ENCODE measurements at places on chromosomes 7 and 10. TPM values are rescaled to one million over a fixed set of nuclear protein-coding genes. Genes with fewer than 3 reads are reported as not detected.

DNA sequence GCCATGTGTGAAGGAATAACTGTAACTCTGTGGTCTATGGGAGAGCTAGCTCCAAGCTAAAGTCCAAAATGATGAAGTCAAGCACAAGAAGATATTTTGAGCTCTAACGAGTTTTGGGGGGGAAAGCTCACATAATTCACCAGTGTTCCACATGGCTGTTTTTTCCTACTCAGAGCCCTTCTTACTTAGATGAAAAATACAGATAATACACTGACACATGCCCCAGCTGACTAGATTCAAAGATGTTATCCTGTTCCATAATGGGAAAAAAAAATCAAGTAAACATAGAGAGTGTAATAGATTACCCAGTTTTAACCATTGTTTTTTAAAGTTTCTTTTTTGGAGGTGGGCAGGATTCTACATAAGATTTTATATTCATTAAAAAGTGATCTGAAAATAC, 86.6 kb downstream of the PRLHR start:
- DNase-seq, result no peak

GRCh38 chr7:15856311-15856710, 169.8 kb upstream of the MEOX2 start:
- no peak for DNase-seq

DNA sequence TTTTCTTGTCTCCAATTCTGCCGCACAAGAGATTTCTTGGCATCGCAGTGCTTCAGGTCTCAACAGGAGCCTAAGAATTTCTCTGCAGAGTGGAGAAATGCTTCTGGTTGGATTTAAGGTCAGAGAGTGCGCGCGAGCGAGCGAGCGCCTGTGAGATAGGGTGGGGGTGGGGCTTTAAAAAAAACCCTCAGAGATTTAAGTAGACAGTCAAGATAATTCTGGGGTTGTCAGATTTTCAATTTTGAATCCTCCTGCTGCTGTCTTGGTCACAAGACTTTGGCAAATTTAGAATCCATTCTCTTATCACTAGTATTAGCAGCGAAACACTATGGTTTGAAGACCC, 49.7 kb downstream of the CPEB3 start:
- no peak for DNase-seq

GRCh38 chr10:114412907-114413797, 8.8 kb upstream of the AFAP1L2 start:
- DNase-seq, result no peak

GRCh38 chr7:51340029-51340838, 23.6 kb upstream of the COBL start:
- no peak for DNase-seq

GRCh38 chr10:133030781-133031180, 56.9 kb upstream of the ADGRA1 start:
- no peak for DNase-seq

DNA sequence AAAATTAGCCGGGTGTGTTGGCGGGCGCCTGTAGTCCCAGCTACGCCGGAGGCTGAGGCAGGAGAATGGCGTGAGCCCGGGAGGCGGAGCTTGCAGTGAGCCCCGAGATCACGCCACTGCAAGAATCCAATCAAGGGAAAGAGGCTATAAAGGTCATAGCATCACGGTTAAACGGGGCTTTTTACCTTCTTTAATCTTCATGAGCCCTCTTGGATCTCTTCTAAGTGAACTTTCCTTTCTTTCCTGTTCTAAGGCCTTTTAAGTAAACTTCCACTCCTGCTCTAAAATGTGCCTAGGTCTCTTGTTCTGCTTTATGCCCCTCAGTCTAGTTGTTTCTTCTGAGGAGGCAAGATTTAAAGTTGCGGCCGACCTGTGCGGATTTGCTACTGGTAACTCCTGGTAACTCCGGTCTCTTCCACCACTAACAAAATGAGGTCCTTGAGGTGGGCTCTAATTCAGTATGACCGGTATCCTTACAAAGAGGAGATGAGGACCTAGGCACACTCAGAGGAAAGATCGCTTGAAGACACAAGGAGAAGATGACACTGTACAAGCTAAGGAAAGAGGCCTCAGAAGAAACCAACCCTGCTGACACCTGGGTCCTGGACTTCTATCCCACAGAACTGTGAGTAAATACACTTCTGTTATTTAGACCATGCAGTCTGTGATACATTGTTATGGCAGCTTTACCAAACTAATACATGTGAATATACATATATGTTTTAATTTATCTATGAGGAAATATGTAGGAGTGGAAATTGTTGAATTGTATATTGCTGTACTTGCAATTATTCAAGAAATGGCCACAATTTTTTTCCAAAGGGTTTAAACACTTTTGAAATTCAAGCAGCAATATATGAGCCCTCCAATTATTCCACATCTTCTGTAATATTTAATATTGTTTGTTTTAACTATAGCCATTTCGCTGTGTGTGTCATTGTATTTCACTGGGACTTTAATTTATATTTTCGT, 331.5 kb upstream of the CNTNAP2 start:
- no peak for DNase-seq

GRCh38 chr7:111324228-111324627, 233.3 kb downstream of the LRRN3 start:
- no peak for DNase-seq

GRCh38 chr10:89042562-89042961, 52.0 kb downstream of the FAS start:
- DNase-seq, result no peak

DNA sequence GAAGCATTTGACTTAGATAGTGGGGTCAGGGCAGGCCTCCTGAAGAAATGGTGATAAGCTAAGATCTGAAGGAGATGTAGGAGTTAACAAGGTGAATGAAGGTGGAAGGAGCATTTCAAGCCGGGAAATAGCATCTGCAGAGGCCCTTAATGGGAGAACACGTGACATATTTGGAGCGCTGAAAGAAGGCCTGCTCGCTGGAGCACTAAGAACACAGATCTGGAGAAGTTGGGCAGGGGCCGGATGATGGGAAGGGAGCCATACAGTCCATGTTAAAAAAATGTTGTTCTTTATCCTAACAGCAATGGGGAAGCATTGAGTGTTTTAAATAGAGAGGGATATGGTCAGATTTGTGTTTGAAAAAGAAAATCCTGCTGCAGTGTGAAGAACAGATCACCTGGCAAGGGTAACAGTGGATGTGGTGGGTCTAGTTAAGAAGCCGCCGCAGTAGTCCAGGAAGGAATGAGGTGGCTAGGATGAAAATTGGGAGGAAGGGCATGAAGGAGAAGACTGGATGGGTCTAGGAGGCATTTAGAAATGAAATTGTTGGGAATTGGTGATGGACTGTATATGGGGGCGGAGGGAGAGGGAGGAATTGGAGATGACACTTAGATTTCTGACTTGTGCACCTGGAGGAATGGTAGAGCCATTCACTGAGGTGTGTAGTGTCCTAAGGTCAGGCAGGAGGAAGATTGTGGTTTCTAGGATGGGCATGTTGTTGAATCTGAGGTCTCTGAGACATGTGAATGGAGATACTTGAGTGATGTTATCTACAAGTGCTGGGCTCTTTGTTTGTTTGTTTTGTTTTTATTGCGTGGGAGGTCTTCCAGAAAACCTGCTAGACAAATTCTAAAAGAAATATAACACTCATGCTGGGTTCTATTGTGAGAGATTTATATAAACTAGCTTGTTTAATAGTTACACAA, 58.4 kb downstream of the MET start:
- no peak for DNase-seq

- no peak for DNase-seq
Observed at GRCh38 chr10:87868277-87868676, 4.9 kb downstream of the PTEN start.

DNA sequence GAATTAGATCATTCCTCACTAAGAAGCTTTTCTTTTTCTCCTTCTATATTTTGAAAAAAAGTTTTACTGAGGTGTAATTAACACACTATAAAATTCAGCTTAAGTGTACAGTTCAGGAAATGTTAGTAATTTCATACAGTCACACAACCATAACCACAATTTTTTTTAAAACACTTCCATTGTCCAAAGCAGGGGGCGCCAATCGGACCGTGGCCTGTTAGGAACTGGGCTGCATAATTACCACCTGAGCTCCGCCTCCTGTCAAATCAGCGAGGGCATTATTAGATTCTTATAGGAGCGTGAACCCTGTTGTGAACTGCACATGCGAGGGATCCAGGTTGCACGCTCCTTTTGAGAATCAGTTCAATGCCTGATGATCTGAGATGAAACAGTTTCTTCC, 427.1 kb downstream of the TFEC start:
- DNase-seq, result no peak

- no peak for DNase-seq
Observed at GRCh38 chr10:70441895-70442309, 421 bp upstream of the NODAL start.

DNA sequence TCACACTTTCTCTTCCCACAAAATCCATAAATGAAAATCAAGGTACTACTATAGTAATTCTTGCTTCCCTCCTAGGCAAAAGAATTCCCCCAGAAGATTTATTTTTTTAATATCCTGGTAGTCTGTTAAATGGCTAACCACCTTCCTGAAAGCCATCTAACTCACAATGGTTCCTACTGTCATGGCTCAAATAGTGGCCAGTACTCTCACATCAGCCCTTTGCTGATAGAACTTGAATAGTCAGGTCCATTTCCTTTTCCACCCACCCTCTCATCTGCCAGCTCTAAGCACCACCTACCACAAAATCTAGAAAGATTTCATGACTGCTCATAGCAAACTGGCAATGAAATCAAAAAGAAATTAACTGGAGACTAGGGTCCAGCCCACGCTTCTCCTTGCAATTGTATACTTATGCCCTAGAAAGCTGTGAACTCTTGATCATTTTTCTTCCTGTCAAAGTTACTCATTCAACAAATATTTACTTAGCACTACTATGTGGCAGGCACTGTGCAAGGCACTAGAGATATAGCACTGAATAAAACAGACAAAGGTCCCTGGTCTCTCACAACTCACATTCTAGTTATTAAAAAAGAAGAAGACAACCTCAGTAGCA, 60.4 kb downstream of the ARMH3 start:
- no peak for DNase-seq

DNA sequence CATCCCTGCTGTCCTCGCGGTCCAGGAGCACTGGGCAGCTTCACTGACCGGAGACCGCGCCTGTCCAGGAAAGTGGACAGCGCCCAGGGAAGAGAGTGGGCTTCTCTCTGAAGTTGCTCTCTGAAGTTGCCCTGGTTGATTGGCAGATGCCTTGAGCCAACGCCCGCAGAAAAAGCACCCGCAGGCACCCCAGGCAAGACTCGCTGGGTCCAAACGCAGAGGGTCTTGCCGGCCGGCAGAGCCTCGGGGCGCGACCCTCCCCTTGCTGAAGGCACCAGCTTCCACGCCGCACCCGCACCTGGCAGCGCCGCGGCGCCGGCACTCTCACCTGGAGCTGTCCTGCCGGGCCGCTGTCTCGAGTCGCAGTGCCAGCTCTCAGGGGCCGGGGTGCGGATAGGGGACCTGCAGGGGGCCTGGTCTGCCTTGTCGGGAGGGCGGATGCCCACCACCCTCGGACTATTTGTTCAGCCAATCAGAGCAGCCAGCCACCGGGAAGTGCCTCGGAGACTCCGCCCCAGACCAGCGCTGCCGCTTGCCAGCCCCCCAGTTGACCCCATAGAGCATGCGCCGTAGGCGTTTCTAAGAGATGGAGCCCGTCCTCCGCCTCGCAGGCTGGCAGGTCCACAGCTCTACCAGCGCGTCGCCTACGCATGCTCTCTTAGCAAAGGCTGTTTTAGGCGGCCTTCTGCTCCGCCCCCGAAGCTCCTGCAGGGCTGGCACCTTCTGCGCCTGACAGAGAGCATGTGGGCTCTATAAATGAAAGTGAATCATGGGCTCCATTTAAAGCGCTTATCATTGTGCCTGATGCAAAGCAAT, at the start of gene LIPA:
LIPA (minus strand) TSS at position 367 of the 816 bp plus-strand sequence. CDS start 4,127 bp downstream, outside the sequence.
- DNase-seq, result peak; percentile 98

- no peak for DNase-seq
Observed at GRCh38 chr7:11170175-11170574, 196.5 kb downstream of the PHF14 start.

DNA sequence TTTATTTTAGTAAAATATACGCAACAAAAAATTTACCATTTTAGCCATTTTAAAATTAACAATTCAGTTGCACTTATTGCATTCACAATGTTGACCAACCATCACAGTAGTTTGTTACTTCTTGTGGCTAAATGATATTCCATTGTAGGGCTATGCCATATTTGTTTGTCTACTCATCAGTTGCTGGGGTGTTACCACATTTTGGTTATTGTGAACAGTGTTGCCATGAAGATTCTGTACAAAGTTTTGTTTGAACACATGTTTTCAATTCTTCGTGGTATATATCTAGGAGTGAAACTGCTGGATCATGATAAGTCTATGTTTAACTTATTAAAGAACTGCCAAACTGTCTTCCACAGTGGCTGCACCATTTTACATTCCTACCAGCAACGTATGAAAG, 46.3 kb upstream of the ZNF365 start:
- no peak for DNase-seq

GRCh38 chr7:32093415-32094408, 23.5 kb upstream of the PDE1C start:
- DNase-seq, result no peak

DNA sequence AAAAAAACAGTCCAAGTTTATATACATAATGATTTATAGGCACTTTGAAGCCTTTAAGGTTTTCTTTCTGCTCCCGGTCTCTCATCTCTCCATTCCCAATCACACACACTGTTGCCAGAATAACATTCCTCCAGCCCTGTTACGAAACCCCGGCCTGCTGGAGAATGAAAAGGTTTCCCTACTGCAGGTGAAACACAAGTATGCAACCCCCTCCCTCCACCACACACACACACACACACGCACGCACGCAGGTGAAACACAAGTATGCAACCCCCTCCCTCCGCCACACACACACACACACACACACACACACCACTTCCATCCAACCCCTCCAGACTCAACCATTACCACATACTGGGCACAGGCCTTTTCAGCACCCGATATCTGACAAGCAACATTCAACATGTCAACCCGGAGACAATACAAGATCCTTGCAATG, 87.5 kb downstream of the PARD3 start:
- no peak for DNase-seq

GRCh38 chr7:106423111-106423510, 138.3 kb upstream of the NAMPT start:
- DNase-seq, result no peak

Gene RPEL1
- not detected for total RNA-seq

Gene APBB1IP
- 42.2 TPM for total RNA-seq

Gene AKR1C4
- total RNA-seq, result not detected

Gene C7orf57
- total RNA-seq, result 0.56 TPM

Gene ANKRD1
- not detected for total RNA-seq

Gene PDE6C
- not detected for total RNA-seq

Gene CFAP70
- 1.5 TPM for total RNA-seq

Gene KCNMA1
- total RNA-seq, result not detected

Gene SEMA3D
- not detected for total RNA-seq

Gene ASIC3
- 4.7 TPM for total RNA-seq
